Smooth muscle cell of trachea (primary cell): ENCODE measurements at places on chromosomes 2 and 18. TPM values are rescaled to one million over a fixed set of nuclear protein-coding genes. Genes with fewer than 3 reads are reported as not detected.

DLGAP1 gene
- total RNA-seq = 0.17 and 3.1 TPM in 2 replicates

SH2D6 gene
- 0.66 TPM in 1 of 2 replicates, not detected in the other for total RNA-seq

DYSF gene
- total RNA-seq = 0.15 and 0.17 TPM in 2 replicates

SEMA4C gene
- 25.0 and 27.5 TPM in 2 replicates for total RNA-seq

CCDC74B gene
- total RNA-seq = 4.8 and 9.3 TPM in 2 replicates
